ENCODE measurements at places on chromosomes 12 and 14.

- DNase-seq = peak; percentile 2
These were observed 2.6 kb upstream of the SLC35E3 start for GRCh38 chr12:68743356-68743755.

- no peak for DNase-seq
These were observed 10.1 kb upstream of the CEBPE start for GRCh38 chr14:23128969-23129758.

DNA sequence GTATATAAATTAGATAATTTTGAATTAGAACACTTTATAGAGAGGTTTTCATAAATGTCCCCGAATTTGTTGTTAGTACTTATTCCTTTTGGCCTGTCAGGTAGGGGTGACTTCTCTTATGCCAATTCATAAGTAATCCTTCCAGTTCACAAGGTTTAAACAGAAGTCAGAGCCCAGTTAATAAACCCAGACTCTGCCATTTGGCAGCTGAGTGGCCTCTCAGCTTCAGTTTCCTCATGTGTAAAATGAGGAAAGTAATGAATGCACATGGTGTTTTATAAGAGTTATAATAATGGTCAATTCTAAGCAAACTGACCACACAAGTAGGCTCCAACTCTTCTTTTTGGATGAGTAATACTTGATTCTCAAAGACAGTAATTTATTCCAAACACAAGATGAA lies 10.3 kb downstream of the MTERF2 start:
- DNase-seq = no peak

GRCh38 chr14:68462683-68463082 lies 330.2 kb downstream of the ZFP36L1 start:
- DNase-seq = peak; percentile 22

DNA sequence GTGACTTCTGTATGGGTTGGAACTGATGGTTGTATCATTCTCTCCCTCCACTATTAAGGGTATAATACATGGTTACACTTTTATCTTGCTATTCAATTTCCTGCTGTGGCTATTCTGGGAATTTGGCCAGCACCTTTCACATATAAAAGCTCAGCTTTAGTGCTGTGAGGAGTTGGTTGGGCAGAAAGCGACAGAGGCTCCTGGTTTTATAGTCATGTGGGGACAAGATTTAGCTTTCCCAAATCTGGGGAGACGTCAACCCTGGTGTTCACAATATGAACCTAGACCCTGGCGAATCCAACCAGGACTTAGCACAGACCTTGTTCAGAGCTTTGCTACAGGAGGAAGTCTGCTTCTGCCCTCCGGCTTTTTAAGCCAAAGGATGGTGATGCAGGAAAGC lies 36.5 kb downstream of the FOS start:
- DNase-seq = peak; percentile 52

- DNase-seq = no peak
These were observed 19.5 kb downstream of the DICER1 start for GRCh38 chr14:95137804-95138167.

DNA sequence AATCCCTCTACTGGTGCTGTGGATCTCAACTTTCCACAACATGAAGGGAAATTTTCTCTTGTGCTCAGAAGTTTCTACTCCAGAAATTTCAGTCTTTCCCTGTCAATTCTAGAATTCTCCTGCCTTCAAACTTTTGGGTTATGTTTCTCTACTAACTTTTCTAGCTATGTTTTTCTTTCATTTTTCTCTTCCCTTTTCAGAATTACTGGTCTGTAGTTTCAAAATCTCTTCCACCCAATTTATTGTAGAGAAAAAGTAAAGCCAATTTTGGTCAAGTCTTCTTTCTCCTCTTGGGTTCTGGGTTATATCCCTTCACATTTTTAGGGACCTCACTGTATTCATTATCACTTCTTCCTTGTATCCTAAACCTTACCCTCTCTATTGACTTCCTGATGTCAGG lies 18.9 kb downstream of the CNTN1 start:
- DNase-seq = no peak

- no peak for DNase-seq
These were observed 97.0 kb downstream of the SCARB1 start for GRCh38 chr12:124766727-124767065.

GRCh38 chr14:20429801-20430669 lies 5.9 kb downstream of the KLHL33 start:
- DNase-seq = no peak

Data from HFFc6 (cell line).